Ecto neural progenitor cell (in vitro differentiated cells): ENCODE measurements at places on chromosomes 6 and 20.

GRCh38 chr20:63740627-63741353 lies 1.2 kb downstream of the SLC2A4RG start:
- DNase-seq = peak; percentile 87

- DNase-seq = no peak
These were observed 87.8 kb downstream of the SLC2A10 start for GRCh38 chr20:46797206-46797605.

GRCh38 chr20:36391955-36392354 lies 85.8 kb downstream of the DLGAP4 start:
- DNase-seq = no peak

DNA sequence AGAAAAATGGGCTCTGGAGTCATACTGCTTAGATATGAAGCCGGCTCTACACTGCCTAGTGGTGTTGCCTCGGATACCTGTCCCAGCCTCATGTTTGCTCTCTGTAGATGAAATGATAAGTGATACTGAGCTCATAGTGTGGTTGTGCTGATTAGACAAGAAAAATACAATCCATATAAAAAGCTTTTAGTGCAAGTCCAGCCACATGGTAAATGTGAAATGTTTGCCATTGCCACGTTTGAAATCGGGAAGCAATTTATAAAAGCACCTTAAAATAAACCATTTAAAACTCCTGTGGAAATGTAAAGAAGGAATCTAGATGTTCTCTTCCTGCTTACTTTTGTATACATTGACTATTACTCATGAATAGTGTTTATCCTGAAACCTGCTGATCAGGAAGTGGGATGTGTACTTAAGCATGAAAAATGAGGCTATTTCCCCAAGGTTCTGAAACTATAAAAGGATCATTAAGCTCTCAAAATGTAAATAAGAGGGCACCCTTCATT lies 13.1 kb upstream of the PBOV1 start:
- no peak for DNase-seq

- DNase-seq = no peak
These were observed 5.9 kb downstream of the ZNF512B start for GRCh38 chr20:63963784-63964301.

DNA sequence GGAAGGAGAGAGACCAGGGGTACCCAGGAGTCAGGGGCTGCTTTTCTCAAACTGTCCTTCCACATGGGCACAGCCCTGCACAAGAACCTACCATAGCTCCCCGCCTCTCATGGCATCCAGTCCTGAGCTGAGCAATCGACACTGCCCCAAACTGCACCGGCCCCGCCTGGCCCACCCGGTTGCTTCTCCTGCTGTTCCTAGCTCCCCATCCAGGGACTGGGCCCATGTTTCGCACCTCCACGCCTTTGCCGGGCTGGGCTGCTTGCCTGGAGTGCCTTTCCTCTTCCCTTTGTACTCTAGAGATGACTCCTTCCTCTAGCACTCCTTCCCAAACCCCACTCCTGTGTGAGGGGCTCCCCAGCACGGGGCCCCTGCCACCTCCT lies 123.0 kb downstream of the GRM4 start:
- no peak for DNase-seq

GRCh38 chr20:16538779-16539178 lies 34.5 kb downstream of the KIF16B start:
- DNase-seq = no peak

- no peak for DNase-seq
These were observed 6.9 kb downstream of the TAB2 start for GRCh38 chr6:149324428-149324827.

DNA sequence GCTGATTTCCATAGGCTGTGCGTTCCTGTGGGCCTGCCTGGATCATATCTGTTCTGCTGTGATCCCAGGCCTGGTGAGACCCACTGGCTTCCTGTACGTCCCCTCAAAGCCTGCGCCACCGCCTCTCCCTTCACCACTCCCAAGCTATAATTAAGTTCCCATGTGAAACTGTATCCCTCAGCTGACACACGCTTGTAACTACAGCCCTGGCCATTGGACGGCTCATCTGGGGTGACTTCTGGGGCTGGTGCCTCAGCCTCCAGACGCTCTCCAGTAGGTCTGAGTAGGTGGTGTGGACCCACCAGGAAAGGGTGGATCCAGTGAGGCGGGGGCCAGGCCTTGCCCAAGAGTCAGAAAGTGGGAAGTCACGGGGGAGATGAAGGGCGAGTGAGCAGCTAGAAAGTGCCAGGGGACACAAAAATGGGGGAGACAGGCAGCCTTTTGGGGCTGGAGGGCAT lies 21.0 kb downstream of the PPARD start:
- DNase-seq = peak; percentile 57

GRCh38 chr6:35047265-35048011 lies 93.7 kb downstream of the TCP11 start:
- no peak for DNase-seq

DNA sequence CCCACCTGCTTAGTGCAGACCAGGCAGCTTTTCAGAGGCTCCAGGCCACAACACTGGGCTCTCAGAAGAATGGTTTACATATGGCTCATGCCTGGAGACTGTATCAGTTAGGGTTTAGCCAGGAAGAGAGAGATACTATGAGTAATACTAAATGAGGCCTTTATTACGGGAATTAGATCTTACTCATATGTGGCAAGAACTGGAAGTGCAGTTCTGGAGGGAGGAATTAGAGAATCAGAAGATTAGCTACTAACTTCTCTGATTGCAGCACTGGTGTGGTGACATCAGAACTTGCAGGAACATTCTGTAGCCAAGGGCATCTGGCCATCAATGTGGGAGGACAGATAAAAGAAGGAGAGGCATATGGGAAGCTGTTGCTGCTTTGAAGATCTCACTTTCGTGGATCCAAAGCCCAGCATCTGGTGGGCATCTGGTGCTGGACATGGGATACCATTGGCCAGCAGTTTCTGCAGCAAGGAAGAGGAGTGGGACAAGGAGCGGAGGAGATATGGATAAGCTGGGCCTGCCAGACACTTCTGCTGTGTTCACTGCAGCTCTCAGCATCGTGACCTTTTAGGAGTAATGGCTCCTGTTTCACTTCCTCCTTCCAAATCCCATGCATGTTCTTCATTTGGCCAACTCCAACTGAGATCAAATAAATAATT lies 248.5 kb downstream of the BTBD3 start:
- DNase-seq = no peak

DNA sequence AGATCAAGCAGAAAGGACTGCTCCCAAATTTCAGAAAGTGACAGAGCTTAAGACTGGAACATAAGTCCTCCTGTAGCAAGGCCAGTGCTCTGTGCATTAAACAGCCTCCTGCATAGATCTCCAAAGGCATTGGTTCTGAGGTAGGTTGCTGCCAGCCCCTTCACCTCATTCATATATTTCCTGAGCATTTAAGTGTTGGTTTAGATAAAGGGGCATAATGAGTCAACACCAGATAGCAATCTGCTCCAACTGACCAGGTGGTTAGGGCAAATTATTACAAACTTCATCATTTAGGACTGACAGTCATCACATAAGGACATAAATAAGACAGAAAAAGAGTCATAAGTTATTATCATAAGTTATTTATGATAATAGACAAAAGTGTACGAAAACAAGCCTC lies 10.7 kb downstream of the PTPRK start:
- no peak for DNase-seq

DNA sequence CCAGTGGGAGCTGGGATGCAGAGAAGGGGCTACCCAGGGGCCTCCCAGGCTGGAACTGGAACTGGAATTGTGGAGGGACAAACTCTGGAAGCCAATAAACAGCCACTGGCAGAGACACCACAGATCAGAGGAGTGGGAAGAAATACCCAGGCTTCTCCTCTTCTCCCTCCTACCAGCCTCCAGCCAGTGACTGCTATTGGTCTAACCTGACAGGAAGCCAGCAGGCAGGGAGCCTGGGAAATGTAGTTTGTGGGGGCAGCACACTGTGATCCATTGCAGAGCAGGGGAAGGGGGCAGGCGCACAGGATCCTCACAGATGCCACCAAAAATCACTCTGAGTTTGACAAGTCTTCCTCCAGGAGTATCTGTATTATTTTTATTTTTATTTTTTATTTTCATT lies 12.1 kb upstream of the MLN start:
- DNase-seq = peak; percentile 66

- DNase-seq = no peak
These were observed 61.4 kb upstream of the E2F3 start for GRCh38 chr6:20340068-20340848.

DNA sequence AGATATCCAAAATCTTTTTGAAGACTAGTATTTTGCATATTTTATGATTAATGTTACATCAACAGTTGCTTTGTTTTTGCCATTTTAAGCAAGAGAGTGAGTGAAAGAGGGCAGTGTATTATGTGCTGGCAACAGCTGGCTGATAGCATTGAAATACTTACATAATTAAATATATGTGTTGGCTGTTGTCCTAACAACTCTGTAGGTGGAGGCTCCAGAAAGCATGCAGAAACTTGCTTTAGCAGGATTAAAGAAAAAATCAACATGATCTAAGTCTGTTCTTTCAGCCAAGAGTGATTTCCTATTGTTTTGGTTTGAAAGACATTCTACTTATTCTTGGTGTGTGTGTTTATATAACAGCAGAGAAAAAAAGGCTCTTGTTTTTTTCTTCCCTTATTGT lies 127.5 kb downstream of the CDKAL1 start:
- DNase-seq = no peak

- DNase-seq = no peak
These were observed 46.8 kb downstream of the MAP7 start for GRCh38 chr6:136503303-136504029.

DNA sequence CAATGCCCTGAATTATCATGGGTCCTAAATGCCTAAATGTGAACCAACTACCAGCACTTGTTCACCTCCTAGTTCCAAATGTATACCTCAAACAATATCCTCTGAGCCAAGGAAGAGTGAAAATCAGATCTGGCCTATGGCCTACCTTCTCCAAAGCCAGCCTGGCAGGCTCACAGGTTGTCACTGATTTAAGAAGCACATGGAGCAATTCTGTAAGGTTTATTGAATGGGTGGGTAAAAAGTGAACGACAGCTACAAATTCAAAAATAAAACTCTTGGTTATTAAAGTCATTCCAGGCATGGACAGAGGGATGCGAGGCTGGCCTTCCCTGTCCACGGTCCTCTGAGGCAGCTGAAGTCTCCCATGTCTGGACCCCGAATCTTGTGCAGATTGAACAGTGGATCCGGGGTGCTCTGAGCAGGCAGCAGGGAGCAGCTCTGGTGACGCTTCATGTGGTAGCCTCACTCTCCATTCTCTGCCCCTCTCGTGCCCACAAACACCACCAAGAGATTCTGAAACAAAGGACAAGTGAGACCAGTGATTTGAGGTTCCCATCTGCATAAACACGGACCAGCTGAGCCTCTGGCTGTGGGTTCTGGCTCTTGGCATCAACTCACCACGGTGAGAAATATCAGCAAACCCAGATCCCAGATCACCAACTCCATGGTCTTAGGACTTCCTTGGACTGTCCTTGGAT lies 14.6 kb downstream of the SNHG17 start:
- DNase-seq = no peak

DNA sequence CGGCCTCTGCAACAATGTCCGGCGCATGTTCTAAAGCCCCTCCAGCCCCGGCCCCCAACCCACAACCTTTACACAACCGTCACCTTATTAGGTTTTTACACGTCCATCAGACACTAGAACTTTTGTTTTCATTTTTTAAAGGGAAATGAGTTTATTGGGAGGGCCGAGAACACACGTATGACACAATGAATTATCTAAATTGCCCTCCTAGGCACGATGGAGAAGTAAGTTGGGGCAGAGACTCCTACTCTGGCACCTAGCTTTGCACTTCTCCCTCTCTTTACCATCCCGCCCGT lies 1.2 kb upstream of the DLL1 start:
- no peak for DNase-seq

- DNase-seq = no peak
These were observed 78.5 kb upstream of the TRDN start for GRCh38 chr6:123715006-123715863.

DNA sequence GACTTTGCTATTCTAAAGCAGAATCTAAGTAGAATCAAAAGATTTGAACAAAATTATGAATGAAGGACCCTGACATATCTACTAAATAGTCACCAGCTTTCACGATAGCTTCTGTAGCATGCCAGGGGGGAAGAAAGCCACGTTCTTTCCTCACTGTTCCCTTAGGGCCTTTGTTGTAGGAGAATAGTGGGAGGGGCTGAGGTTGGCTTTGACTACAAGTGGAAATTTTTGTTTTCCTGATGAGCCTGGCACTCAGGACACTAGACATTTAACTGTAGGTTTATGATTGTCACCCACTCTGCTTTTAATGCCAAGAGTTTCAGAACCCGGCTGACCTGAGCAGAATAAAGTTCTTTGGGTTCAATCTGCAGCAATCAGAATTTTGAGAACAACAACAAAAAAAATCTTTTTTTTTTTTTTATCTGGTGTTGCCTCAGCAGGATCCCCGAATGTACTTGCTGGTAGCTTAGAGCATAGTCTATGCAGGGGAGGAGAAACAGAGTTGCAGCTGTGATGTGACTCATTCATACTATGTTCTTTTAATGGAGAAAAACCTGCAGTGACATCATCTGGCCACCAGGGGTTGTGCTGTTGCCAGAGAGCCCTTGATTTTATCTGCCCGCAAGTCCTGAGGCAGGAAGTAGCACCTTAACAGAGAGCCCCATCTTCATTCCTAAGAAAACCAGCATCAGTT lies 38.5 kb downstream of the TPD52L1 start:
- DNase-seq = peak; percentile 60

- no peak for DNase-seq
These were observed 79.6 kb downstream of the PCSK2 start for GRCh38 chr20:17306427-17306826.

DNA sequence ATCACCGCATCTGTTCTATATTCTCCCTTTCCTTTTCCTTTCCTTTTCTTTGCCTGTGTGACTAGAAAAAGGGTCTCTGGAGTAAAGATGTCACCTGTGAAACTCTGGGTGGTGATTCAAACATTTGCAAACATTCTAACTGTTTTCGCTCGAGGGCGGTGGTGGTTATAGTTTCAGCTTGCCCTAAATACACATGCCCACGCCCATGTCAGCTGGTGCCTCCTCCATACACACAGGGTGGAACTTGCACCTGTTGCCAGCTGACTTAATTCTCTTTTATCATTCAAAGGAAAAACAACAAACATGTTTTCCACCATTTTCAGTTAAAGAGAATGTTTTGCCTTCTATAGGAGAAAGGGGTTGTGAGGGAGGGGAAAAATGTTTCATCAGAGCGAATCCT lies 381.9 kb upstream of the ARID1B start:
- DNase-seq = no peak

DNA sequence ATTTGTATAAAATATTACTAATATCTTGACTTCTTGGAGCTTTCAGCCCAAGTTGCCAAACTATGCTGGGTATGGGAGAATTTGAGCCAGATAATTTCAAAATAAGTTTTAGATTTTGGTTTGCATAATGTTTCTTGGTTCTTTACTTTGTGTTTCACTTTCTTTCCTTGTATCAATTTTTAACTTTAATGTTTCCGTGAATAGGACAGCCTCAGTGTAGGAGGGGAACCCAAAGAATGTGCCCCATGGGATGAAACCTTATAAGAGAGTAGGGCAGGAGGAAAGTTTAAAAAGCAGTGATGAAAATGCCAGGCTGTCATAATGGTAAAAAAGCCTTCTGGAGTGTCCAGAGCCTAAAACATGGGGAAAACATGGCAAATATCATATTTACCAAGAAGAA lies 252.4 kb upstream of the IRAK1BP1 start:
- DNase-seq = no peak

- DNase-seq = no peak
These were observed 375.0 kb downstream of the CDC5L start for GRCh38 chr6:44762496-44762895.
